Left ventricle myocardium superior (tissue), 1 donor: ENCODE measurements at places on chromosomes 1 and 21.

GRCh38 chr1:175278734-175279116, 86.1 kb upstream of the KIAA0040 start:
- DNase-seq: no peak

GRCh38 chr21:44657635-44658540, at the start of gene KRTAP12-3:
KRTAP12-3 (plus strand) TSS chr21:44657932; CDS start chr21:44657980, 48 bp downstream.
- no peak for DNase-seq

DNA sequence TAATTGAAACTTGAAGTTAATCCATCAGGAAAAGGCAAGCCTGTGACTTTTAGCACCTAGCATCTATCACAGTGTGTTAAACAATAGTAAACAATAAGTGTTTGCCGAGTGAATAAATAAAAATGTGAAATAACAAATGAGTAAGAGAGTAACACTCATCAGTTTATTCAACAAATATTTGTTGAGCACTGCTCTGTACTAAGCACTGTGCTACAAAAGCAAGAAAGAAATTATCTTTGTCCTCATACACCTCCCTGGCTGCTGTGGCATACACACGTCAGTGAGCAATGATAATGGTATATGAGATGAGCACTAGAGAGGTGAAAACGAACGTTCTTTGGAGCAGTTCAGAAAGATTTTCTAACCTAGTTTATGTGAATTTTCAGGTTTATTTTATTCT, 295.0 kb upstream of the LRRC7 start:
- DNase-seq: no peak

- no peak for DNase-seq
These were observed 5.4 kb downstream of the SOAT1 start for GRCh38 chr1:179298952-179299351.

DNA sequence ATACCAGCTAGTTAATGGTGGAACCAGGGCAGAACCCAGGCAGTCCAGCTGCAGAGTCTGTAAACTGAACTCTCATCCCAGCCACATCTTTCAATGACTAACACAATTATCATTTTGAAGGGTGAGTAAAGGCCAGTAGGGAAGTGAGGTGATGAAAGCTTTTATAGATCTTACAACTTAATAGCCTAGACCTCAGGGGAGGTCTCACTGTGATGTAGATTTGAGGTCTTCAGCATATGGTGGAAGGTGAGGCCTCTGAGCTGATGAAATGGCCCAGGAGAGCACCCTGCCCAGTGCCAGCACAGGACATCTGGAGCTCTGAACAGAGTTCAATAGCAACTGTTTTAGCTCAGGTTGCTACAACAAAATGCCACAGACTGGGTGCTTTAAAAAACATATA, 44.8 kb upstream of the POU2F1 start:
- no peak for DNase-seq

DNA sequence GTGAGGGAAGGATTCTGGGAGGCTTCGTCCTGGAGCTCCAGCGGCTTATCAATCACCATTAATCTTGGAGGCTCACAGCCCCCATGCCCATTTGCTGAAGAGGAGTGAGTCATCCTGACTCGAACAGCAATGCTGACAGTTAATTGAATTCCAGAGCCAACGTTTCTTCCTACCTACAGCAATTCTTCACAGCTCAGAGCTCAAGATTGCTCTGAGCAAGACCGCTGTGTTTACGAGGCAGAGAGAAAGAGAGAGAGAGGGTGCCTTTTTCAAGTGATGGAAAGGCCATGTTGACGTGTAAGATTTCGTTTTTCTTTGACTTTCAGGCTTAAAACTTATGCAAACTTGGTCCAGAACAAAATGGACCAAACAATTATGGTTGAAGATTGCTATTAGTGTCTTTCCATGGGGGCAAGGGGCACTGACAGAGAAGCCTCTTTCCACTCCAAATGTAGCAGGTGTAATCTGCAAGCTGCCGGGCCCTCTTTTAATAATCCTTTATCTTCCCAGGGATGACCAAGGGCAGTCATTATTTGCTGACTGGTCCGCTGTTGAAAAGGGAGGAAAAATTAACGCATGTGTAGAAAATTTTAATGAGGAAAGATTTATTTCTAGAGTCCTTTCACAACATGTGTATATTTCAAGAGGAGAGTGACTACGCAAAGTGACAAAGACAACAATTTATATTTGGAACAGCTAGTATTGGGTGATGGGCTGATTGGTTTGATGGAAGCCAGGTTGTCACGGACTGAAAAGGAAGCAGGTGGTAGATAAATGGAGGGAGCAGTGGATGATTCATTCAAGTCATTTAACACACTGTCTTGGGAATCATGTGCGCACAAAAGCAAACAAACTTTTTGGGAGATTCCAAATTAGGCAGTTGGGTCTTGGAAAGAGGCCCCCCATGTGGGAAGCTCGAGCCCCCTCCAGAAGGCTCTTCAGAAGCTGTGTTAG, 136.1 kb upstream of the IRF2BP2 start:
- no peak for DNase-seq

- DNase-seq: no peak
These were observed 147.9 kb downstream of the PTGER3 start for GRCh38 chr1:70899735-70900134.

DNA sequence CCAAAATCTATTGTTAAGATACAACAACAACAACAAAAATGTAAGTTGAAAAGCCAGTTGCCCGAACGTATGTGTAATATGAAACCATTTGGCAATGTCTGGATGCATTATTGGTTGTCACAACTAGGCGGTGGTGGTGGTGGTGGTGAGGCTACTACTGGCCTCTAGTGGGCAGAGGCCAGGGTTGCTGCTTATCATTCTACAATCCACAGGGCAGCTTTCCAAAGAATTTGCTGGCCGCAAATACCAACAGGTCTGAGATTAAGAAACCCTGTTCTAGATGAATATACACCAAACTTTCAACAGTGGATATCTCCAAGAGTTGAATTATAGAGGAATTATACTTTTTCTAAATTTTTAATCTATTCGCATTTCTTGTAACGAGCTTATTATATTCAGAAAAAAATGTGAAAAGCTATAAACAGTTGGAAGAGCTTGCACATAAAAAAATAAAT, 26.8 kb upstream of the ZNF697 start:
- no peak for DNase-seq

DNA sequence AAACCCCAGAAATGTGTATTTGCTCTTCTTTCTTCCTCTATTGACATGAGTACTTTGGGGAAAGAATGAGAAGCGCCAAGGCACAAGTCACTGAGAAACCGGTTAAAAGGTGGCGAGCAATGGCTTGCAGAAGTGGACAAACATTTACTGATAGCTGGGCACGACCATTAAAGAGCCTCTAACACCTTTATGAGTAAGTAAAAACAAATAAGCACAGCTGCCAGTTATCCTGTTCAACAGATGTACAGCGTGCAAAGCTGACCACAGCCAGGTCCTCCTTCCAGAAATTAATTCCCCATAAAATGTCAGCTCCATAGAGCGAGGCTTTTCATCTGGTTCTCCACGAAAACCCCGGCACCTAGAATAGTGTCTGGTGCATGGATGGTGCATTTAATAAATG, 72.7 kb downstream of the CAPZB start:
- no peak for DNase-seq

DNA sequence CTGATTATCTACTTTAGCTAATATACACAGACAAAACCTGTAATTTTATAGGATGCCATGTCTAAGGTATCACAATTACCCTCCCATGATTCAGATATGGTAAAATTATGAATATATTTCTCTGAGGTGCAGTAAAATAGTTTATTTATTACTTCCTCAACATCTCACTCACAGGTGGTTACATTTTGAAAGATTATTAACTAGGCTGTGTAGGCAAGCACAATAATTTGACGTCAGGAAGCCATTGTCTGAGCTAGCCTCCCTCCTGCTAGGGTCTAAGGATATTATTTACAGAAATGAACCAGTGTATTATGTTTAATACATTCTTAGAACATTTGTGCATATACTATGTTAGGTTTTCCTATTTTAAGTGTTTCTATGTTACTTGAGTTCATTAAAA, 69.9 kb upstream of the ADGRL2 start:
- no peak for DNase-seq

- DNase-seq: no peak
These were observed 6.1 kb downstream of the SORT1 start for GRCh38 chr1:109391626-109392025.

DNA sequence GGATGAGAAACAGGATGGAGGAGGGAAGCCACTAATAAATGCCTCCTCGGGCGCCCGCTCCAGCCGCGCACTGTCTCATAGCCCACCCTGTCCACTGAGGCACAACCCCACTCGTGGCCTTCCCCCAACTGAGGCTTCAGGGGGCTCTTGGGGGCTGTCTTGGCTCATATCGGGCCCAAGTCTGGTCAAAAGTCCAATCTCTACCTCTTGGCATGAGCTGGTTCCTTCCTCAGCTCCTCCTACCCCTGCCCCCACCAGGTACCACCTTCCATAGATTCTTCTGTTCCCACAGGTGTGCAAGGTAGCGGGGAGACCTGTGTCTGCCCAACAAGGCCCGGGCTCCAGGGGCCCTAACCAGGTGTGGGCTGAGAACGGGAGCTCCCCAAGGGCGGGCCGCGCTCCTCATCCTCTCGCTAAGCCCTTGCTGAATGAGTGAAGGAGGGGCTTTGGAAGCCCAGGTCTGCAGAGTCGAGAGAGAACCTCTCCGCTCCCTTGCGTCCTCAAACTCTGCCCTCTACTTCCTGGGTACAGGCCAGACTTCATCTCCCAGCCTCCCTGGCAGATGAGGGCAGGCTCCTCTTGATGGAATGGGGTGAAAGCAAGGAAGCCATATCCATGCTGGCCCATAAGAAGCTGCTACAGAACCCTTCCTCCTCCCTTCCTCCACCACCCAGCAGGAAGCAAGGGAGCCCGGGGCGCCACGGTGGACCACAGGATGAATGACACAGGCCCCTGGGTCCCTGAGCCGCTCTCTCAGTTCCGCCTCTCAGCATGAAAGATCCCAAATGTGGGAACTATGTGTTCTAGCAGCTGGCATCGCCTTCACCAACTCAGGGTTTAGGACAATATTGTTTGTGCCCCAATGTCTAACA, 74.7 kb downstream of the PSMG1 start:
- DNase-seq: no peak

DNA sequence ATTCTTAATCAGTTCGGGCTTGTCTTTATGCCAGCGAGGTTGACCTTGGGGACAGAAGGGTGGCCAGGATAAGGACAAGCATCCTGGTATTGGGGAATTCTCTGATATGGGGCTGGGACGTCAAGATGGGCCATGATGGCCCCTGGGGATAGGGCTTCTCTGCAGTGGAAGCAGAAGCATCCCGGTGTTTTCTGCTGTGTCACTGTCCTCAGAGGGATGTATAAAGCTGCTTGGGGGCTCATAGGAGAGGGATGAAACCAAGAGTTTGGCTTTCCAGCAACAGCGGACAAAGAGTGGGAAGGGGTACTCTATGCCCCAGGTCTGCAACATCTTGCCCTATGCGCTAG, 1.4 kb upstream of the ATP1B1 start:
- no peak for DNase-seq

- no peak for DNase-seq
These were observed 1442.6 kb upstream of the B3GALT2 start for GRCh38 chr1:194629011-194629410.

DNA sequence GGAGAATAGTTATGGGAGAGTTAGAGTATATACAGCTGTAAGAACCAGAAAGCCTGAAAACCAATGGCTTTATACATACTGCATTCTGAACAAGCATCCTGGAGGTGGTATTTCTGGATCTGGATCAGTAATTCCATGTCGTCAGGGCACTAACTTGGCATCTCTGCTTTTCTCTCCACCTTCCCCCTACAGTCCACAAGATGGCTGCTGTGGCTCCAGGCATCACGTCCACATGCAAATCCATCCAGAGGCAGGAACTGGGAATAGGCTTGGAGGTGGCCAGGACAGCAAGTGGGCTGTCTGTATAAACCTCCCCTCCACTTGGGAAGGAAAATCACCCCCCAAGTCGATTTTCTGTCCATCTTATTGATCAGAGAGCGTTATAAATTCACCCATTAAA, 86.2 kb upstream of the WDR26 start:
- no peak for DNase-seq

DNA sequence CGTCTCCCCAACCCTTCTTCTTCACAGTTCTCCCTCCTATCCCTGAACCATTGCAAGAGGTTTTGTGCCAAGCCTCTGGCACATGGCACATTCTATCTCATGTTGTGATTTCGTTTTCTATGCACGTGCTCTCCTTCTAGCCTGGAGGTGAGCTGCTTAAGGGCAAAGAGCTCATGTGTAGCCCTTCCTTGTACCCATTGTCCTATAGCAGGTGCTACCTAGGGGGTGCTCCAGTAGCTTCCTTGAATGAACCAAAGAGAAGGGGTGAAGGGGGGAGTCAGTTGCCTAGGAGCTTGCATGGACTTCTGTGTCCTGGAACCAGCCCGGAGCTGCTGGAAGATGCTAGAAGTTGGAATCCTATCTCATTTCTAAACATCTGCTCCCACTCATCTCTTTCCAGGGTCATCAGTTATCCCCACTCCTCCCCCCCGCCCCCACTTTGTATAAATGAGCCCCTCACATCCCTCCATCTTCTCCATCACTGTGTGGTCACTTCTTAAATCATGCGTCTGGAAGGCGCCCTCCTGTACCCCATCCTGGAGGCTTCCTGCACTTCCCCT, 535 bp upstream of the DISC1 start:
- no peak for DNase-seq

DNA sequence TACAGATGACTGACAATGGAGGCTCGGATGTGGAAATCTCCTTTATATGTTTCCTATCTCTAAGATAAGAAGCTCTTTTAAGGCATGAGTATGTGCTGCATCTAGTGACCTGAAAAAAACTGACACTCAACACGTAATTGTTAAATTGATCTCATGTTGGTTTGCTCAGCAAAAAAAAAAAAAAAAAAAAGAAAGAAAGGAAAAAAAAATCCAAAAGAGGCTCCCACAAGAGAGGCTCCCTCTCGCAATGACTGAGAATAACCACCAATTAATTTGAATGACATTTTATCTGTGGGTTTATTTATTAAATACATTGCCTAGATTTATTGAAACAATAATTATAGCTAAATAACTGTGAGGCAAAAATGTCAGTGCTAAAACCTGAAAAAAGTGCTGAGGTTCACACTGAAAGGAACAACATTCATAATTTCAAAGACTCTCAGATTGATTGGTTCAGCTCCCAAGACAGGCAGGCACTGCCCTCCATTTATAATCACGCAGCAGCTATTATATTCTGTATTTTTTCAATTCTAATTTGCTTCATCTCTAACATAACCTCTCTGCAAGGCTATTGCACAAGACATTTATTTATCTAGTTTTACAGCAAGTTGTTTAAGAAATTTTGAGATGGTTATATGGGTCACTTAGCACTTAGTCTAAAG, 184.5 kb upstream of the TMPRSS15 start:
- no peak for DNase-seq

DNA sequence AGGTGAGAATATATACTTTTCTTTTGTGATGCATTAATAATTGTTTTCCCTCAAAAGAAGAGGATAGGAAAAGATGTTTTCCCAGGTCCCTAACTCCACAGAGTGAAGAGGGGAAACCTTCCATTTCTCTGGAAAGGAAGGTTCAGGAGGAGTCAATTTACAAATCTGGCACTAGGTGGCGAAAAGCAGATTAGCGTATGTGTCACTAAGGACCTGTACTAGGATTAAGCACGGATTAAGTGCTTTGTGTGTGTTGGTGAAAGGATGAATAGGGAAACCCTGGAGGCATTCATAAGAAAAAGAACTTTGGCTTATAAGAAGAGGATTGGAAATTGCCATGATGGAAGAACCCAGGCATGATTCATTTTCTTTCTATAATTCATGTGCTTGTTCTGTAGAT, 410.1 kb upstream of the PLXNA2 start:
- DNase-seq: no peak
